ENCODE measurements at places on chromosomes 4 and X. TPM values are rescaled to one million over a fixed set of nuclear protein-coding genes. Genes with fewer than 3 reads are reported as not detected.

- no peaks in the 10 kb centered on the region for H3K4me1 ChIP-seq
- no peak overlapping the region for H3K27ac ChIP-seq
- no peak for DNase-seq
- peak overlapping the region; percentile 56 for H3K4me3 ChIP-seq
Observed at GRCh38 chr4:6469898-6470501, 2.4 kb downstream of the PPP2R2C start.

DNA sequence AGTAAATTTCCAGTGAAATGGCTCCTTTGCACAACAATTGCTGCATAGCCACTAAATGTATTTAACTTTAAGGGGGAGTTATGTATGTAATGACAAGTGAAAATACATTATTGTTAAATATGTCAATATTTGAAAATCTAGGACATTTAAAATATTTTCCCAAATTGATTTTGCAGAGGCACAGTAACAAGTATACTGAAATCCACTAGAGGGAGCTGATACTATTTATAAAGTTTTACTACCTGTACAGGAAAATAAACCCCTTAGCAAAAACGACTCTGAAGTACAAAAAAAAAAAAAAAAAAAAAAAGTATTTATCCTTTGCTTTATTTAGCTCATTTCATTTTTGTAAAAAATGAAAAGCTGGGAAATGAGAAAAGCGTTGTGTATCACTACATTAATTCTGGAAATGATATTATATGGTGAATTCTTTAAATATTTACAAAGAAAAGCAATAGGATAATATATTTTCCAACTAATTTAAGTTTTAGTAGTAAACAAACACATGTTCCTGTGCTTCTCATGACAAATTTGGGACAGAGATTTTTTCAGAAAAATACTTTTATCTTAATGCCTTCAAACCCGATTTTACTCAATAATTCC is 727.7 kb downstream of the DMD start:
- H3K36me3 ChIP-seq: peaks cover 13% of the 10 kb centered on the region
- peaks cover 14% of the 10 kb centered on the region for H3K4me1 ChIP-seq
- no peak overlapping the region for H3K27ac ChIP-seq
- H3K4me3 ChIP-seq: no peak overlapping the region
- H3K27me3 ChIP-seq: no peaks in the 10 kb centered on the region
- no peak for DNase-seq

DNA sequence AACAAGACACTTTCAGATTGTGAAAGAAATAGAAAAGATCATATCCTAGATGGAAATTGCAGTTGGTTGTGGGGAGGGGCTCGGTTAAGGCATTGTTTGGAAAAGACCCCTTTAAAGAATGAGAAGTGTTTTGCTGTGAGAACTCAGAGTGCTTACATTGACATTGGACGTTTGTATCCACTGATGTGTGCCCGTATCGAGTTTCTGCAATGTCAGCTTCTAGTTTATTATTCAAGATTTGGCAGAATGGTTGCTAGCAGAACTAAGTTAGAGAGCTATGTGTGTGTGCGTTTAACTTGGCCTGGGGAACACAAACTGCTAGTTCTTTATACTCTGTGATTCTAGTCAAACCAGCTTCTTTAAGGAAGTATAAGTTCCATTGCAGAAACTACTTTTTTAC is 2702.5 kb downstream of the PCDH7 start:
- no peak overlapping the region for H3K27ac ChIP-seq
- H3K4me1 ChIP-seq: peaks cover 20% of the 10 kb centered on the region
- H3K36me3 ChIP-seq: no peaks in the 10 kb centered on the region
- DNase-seq: no peak

Gene FREM3
- total RNA-seq: not detected

Gene PABPC1L2B
- total RNA-seq: not detected
